ENCODE measurements at places on chromosomes 5 and 9. TPM values are rescaled to one million over a fixed set of nuclear protein-coding genes. Genes with fewer than 3 reads are reported as not detected.

- no peak overlapping the region for H3K4me3 ChIP-seq
- H3K27ac ChIP-seq = no peak overlapping the region
- no peaks in the 10 kb centered on the region for H3K36me3 ChIP-seq
- H3K4me1 ChIP-seq = no peaks in the 10 kb centered on the region
- H3K27me3 ChIP-seq = no peaks in the 10 kb centered on the region
- DNase-seq = no peak
Observed at GRCh38 chr5:68187268-68188055, 28.1 kb upstream of the PIK3R1 start.

DNA sequence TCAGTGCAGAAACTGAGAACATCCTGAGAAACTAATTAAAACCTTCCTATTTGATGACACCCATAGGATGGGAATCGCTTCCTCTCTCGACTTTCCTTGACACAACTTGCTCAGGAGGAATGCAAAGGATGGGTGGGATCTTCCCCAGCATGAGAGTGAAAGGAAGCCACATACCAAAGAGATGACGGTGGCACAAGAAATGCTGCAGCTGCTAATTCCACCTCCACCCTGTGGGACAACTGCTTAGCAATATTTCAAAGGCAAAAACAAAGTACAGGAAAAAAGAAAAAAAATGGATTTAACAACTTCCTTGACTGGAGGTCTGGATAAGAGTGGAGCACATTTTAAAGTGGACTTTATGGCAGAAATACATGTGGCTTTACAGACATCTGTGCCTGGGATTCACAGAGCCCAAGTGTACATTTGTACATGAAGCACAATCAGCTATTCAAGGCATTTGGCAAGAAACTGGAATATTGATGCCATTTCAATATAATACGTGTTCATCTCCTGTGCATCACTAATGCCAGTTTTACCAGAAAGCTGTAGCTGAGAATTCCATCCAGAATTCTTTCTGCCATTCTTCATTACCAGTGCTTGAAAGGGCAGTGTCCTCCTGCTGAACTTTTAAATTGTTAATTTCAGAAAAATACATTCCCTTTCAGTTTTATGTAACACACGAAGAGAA lies 359.2 kb upstream of the ACTBL2 start:
- H3K4me3 ChIP-seq = peak overlapping the region; percentile 53
- no peaks in the 10 kb centered on the region for H3K36me3 ChIP-seq
- peaks cover 59% of the 10 kb centered on the region for H3K4me1 ChIP-seq
- peak overlapping the region; percentile 81 for H3K27ac ChIP-seq
- no peaks in the 10 kb centered on the region for H3K27me3 ChIP-seq
- DNase-seq = peak; percentile 91

- DNase-seq = peak; percentile 63
- no peak overlapping the region for H3K4me3 ChIP-seq
- H3K27me3 ChIP-seq = no peaks in the 10 kb centered on the region
- H3K27ac ChIP-seq = no peak overlapping the region
Observed at GRCh38 chr5:14946815-14947620, 75.4 kb upstream of the ANKH start.

DNA sequence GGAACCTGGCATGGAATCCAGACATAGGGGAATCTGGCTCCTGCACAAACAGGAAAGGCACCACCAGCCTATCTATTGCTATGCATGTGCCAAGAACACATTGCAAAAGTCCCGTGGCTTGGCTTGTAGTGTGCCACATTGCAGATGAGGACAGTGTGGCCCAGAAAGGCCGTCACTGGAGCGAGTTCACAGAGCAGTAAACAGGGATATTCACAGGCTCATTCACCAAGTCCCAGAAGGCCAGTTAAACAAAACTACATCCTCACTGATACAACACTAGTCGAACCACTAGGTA lies 39.6 kb upstream of the TRIM32 start:
- H3K36me3 ChIP-seq = no peaks in the 10 kb centered on the region
- peaks cover 24% of the 10 kb centered on the region for H3K4me1 ChIP-seq
- no peak overlapping the region for H3K27ac ChIP-seq
- DNase-seq = no peak
- H3K4me3 ChIP-seq = no peak overlapping the region

DNA sequence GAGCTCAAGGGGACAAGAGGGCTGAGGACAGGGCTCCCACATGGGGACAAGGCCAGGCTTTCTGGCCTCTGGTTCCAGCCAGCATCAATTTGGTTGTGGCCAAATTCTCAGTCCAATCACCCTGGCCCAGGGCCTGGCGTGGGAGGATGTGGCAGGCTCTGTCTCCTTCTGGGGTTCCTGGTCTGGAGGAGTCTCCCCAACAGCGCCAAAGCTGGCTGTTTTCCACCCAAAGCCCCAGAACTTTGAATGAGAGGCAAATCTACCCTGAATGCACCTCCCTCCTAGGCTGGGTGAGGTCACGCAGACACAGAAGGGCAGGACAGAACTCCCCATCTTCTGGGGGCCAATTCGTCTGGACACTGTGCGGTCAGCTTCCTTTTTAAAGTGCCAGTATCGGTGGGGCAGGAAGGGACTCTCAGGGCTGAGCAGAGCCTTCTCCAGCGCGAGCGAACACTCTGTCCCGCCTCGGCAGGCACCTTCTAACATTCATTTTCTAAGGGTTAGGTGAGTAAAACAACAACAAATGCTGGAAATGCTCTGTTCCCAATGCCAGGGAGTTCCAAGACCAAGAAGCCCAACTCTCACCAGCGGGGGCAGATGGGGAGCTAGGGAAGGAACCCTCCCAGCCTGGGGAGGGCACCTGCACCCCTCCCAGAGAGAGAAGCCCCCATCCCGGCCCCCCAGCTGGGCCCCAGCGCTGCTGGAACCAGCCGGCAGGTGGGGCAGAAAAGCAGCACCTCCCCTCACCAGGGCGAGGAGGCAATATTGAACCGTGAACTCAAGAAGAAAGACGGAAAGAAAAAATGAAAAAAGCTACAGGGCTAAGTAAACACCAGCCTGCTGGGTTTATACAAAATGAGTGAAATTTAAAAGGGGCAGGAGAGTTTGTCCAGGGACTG lies 3.7 kb upstream of the DPM2 start:
- no peak overlapping the region for H3K4me3 ChIP-seq
- no peaks in the 10 kb centered on the region for H3K36me3 ChIP-seq
- H3K27ac ChIP-seq = no peak overlapping the region
- no peaks in the 10 kb centered on the region for H3K27me3 ChIP-seq
- no peak for DNase-seq

DNA sequence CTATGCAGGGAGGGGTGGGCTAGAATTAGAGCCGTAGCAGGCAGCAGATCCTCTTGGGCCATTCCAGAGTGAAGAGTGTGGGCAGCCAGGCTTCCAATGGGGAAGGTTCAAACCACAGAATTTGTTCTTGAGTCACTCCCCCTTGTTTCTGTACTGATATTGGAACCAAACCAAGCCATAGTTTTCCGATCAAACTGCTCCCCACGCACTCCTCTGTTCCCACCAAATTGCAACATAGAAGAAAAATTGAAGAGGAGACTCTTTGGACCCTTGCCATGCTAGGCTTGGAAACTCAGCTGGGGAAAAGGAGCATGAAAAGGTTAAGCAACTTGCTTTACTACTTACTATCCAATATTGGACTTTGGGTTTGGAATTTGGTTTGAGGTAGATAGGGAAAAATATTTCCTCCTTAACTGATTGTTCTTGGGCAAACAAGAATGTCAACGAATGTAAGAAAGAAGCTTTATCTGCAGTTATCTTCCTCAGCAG lies 165.8 kb upstream of the NR3C1 start:
- no peak for DNase-seq
- no peaks in the 10 kb centered on the region for H3K27me3 ChIP-seq
- 0 out of 2 replicates have a peak, but pooled peaks cover 4% of the 10 kb centered on the region for H3K4me1 ChIP-seq
- no peak overlapping the region for H3K27ac ChIP-seq
- H3K4me3 ChIP-seq = no peak overlapping the region

DNA sequence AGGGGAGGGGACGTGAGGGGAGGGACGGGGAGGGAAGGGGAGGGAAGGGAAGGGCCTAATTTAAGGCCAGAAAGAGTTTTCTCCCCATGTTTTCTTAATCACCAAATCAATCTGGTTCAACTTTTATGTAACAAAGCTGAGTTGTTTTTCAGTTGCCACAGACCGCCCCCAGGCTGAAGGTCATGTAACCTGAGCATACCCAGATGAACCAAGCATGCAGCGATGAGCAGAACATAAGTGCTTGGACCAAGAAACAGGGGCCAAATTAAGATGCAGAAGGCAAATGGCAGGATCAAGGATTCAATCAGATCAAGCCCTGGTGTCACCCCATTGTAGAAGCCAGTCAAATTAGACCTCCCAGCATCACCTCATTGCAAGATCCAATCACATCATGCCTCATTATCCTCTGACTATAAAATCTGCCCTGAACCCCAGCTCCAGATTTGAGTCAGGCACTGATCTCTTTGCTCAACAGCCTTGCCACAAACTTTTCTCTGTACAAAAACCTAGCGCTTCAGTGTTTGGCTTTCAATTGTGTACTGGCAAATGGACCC lies 113.5 kb upstream of the TNPO1 start:
- no peak overlapping the region for H3K4me3 ChIP-seq
- no peak for DNase-seq
- H3K36me3 ChIP-seq = no peaks in the 10 kb centered on the region
- H3K4me1 ChIP-seq = no peaks in the 10 kb centered on the region
- H3K27ac ChIP-seq = no peak overlapping the region

GRCh38 chr5:135227064-135228022 lies 171.7 kb downstream of the MACROH2A1 start:
- H3K36me3 ChIP-seq = no peaks in the 10 kb centered on the region
- no peak for DNase-seq
- H3K27ac ChIP-seq = no peak overlapping the region
- H3K27me3 ChIP-seq = no peaks in the 10 kb centered on the region
- peaks cover 10% of the 10 kb centered on the region for H3K4me1 ChIP-seq
- H3K4me3 ChIP-seq = no peak overlapping the region

DNA sequence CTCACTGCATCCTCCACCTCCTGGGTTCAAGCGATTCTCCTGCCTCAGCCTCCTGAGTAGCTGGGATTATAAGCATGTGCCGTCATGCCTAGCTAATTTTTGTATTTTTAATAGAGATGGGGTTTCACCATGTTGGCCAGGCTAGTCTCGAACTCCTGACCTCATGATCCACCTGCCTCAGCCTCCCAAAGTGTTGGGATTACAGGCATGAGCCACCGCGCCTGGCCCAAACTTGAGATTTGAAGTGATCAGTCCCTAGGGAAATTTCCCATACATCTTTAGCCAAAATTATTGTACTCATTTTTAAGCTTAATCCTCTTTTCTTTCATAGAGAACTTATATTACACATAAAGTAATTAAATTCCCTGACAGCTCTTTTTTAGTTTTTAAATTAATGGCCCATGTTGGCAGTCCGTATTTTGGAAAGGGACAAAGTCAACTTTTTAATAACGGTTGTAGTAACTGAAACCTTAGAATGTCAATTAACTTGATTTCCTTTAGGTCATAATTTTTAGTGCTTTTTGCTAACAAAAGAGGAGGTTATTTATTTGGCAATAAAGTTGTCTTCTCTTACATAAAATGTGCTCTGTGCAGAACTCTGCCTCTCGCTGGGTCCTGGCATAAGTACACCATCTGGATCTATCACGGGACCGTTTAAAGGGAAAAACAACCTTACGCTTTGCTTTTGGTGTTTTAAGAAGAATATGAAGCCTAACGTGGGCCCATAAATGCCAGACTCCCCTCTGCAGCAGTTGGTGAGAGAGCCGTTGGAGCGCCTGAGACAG lies 142.3 kb upstream of the OTULINL start:
- H3K27me3 ChIP-seq = no peaks in the 10 kb centered on the region
- H3K4me3 ChIP-seq = peak overlapping the region; percentile 79
- peak overlapping the region; percentile 99 for H3K27ac ChIP-seq
- peaks cover 59% of the 10 kb centered on the region for H3K4me1 ChIP-seq
- peak; percentile 45 for DNase-seq

GRCh38 chr5:84816160-84816559 lies 431.5 kb upstream of the EDIL3 start:
- DNase-seq = no peak
- no peaks in the 10 kb centered on the region for H3K36me3 ChIP-seq
- no peaks in the 10 kb centered on the region for H3K4me1 ChIP-seq
- H3K27ac ChIP-seq = no peak overlapping the region

DNA sequence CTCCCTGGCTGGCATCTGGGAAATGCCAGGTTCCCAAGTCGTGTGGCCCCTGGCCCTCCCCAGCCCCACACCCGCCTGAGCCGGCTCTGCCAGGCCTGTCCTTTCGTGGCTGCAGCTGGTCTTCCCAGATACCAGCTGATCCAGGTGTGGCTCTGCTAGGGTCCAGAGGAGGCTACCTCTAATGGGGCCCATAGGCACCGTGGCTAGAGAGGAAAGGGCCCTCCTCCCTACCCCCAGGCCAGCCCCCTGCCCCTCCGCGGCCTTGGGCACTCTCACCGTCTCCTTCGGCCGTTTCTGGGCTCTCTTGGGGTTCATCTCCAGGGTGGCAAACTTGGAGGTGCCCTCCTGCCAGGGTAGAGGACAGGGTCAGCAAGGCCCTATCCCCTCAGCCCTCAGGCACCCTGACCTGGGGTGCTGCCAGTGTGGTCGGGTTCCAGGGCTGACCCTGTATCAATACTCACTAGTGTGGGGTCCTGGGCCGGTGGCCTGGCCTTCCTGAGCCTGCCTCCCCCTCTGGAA lies 17.0 kb downstream of the RALGDS start:
- no peak for DNase-seq
- H3K27me3 ChIP-seq = no peaks in the 10 kb centered on the region
- H3K4me3 ChIP-seq = no peak overlapping the region
- no peak overlapping the region for H3K27ac ChIP-seq

DNA sequence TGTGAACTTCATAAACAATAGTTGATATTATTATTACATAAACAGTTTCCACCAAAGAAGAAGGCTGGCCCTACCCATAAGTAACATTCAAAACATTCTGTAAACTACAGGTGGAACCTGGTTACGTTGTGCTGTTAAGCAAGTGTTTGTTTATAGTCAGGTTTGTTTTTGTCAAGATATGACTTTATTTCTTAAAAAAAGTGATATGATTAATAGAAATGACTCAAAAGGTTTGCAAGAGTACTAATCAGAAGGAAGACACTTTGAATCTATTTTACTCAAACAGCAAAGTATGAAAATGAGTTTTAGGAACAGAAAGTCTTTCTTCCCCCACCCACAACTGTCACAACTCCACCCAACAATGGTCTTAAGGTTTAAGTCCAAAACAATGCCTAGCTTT lies 220.8 kb downstream of the PLK2 start:
- H3K36me3 ChIP-seq = no peaks in the 10 kb centered on the region
- H3K27me3 ChIP-seq = no peaks in the 10 kb centered on the region
- no peak overlapping the region for H3K27ac ChIP-seq
- H3K4me3 ChIP-seq = no peak overlapping the region
- DNase-seq = no peak

DNA sequence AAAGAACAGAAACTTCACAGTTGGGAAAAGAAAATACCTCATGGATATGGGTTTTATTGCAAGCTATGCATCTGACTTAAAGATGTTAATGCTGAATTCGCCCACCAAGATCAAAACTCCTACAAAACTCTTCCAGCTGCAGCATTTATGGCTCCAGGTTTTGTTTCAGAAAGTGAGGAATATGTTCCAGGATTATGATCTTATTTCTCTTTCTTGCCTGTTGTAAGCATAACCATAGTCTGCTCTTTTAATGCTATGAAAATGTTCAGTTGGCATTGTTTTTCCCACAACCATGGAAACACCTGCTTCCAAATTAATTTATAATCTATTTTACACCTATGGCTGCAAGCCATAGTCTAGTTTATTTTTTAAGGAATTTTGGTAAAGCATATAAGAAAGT lies 34.9 kb upstream of the FST start:
- no peaks in the 10 kb centered on the region for H3K27me3 ChIP-seq
- no peak for DNase-seq
- no peak overlapping the region for H3K27ac ChIP-seq
- H3K4me3 ChIP-seq = no peak overlapping the region
- H3K4me1 ChIP-seq = no peaks in the 10 kb centered on the region

The DRD1 gene
- not detected for total RNA-seq

The EFNA5 gene
- total RNA-seq = not detected

The ACSL6 gene
- 0.11 TPM for total RNA-seq

The ARL14EPL gene
- not detected for total RNA-seq

The GNA14 gene
- not detected for total RNA-seq
